ENCODE measurements at places on chromosomes 4 and X.

DNA sequence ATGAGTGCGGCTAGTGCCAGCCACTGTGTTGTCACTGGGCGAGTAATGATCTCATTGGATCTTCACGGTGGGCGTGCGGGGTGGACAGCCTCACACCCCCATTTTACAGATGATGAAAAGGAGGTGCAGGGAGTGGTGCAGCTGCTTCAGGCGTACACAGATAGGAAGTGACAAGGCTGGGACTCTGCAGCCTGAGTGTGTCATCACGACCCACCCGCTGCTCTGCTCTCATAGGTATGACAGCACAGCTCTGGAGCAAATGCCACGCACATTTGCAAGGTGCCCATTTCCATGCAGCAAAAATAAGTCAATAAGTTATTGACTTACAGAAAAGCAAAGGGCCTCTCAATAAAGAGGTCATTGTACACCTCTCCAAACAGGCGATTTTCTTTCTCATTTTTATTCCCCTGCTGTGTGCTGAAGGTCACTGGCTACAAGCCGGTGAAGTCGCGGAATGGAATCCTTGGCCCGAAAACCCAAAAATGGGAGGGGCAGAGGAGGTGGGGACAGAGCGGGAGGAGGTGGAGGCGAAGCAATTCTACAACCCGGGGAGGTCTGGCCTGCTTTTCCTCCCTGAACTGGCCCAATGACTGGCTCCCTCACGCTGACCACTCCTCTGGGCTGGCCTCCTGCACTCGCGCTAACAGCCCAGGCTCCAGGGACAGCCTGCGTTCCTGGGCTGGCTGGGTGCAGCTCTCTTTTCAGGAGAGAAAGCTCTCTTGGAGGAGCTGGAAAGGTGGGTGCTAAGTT, at the start of gene SOD3:
TSS of gene SOD3 (plus strand) at position 658 of the 750 bp plus-strand sequence. CDS start 3,949 bp downstream, outside the sequence.
- DNase-seq = no peak

- no peak for DNase-seq
These were observed 122.6 kb downstream of the RCHY1 start for GRCh38 chr4:75391489-75392166.

- DNase-seq = no peak
These were observed 1827.2 kb downstream of the ARAP2 start for GRCh38 chr4:34417160-34417559.

DNA sequence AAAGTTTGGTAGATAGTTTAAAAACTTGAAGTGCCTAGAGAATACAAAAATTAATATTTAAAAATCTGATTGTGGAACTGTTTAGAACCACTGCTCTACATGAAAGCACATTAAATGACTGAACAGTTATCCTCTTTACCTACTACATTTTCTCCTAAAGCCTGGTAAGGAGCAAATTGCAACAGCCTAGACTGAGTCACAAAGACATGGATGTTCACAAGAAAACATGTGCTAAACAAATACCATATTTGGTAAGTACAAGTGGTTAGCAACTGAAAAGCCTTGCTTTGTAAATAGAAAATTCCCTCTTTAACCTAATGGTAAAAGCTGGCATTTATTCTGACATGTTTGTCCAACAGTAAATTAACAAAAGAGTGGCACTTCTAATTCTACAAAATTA, 203.1 kb downstream of the FBXO8 start:
- no peak for DNase-seq

GRCh38 chrX:77114501-77114900, 332.7 kb upstream of the FGF16 start:
- DNase-seq = no peak

DNA sequence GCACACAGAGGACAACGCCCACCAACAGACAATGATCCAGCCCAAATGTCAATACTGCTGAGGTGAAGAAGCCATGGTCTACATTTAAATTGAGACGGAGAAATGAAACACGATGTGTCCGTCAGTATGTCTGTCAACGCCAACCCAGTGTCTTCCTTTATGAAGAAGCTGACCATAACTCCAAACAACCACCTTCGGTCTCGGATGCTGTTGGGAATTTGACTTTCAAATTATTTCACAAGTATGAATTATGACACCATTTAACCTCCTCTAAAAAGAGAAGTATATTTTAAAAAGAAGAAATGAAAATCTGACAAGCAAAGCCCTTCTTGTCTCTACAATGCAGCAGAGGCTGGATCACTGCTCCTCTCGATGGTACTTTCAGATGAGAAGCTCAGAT, 123.7 kb upstream of the MAP3K15 start:
- no peak for DNase-seq

DNA sequence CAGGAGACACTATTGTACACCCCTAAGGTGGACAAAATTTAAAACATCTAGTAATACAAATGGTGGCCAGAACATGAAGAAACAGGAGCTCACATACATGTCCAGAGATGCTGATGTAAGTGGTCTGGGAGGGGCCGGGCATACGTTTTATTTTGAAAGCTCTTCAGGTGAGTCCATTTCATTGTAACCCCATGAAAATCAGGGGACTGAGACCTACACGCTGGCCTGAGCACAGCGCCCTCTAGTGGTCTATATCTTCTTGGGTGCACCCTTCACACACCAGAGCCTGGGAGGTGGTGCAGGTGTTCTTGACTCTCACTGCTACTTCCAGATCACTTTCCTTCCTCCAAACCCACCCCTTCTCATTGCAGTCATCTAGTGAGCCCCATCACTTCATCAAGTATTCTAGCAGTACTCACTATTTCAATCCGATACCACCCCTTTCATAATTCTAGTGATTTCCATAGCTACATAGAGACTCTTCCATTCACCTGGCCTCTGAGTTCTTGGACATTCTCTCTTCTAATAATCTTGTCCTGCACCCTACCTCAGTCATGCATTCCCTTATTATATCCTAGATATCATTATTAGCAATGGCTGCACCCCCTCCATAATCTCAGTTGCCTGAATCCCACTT, 4.3 kb upstream of the TLR6 start:
- no peak for DNase-seq

- DNase-seq = no peak
These were observed 289.6 kb upstream of the SMIM31 start for GRCh38 chr4:164464313-164464712.

DNA sequence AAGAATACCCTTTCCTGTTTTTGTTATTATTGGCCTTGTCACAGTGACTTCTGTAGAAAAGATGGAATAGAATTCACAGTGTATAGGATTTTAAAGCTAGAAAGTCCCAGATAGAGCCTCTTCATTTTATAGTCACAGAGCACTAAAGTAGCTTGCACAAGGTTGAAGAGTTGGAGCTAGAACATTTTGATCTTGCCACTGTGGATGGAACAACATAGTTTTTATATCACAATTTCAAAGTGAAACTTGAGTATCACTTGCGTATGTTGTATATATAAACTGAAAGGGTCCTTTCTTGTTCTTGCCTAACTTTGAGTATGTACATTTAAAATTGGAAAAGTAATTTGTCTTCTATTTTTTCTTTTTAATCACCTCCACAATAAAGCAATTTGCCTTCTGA, 2.7 kb downstream of the USO1 start:
- no peak for DNase-seq

- DNase-seq = no peak
These were observed 433 bp upstream of the COQ2 start for GRCh38 chr4:83285055-83285407.

- no peak for DNase-seq
These were observed 221.7 kb downstream of the APBB2 start for GRCh38 chr4:40992472-40993295.

GRCh38 chr4:79663141-79663540, 255.1 kb upstream of the GK2 start:
- DNase-seq = no peak
